Activated naive CD4-positive, alpha-beta T cell treated with anti-CD3 and anti-CD28 coated beads for 36 hours (primary cell): ENCODE measurements at places on chromosomes 4 and X. TPM values are rescaled to one million over a fixed set of nuclear protein-coding genes. Genes with fewer than 3 reads are reported as not detected.

- no peaks in the 10 kb centered on the region for H3K27me3 ChIP-seq
- no peaks in the 10 kb centered on the region for H3K36me3 ChIP-seq
- peaks cover 4% of the 10 kb centered on the region for H3K4me1 ChIP-seq
Observed at GRCh38 chr4:74450298-74450683, 5.4 kb downstream of the AREG start.

DNA sequence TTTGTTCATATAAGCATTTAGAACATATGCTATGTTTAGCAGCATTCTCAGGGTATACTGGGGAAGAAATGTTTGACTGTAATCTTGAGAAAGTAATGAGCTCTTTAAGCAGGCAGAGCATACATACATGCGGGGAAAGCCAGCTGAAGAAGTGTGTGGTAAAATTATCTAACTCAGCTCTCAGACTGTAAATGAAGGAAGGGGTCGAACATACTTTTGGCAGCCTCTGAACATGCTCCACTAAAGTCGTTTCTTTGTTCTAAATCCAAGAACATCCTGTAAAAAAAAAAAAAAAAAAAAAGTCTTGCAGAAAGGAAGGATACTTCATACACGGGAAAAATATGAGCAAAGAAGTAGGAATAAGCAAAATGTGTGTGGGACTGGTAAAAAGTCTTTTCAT is 224.8 kb downstream of the GRID2 start:
- H3K4me1 ChIP-seq = no peaks in the 10 kb centered on the region
- no peaks in the 10 kb centered on the region for H3K36me3 ChIP-seq
- H3K27me3 ChIP-seq = no peaks in the 10 kb centered on the region
- DNase-seq = no peak
- no peak overlapping the region for H3K4me3 ChIP-seq

Gene MTNR1A
- total RNA-seq = not detected

GRCh38 chr4:10180927-10181744 is 64.5 kb upstream of the WDR1 start:
- H3K36me3 ChIP-seq = peaks cover 2% of the 10 kb centered on the region
- no peaks in the 10 kb centered on the region for H3K27me3 ChIP-seq
- peaks cover 32% of the 10 kb centered on the region for H3K4me1 ChIP-seq
- H3K4me3 ChIP-seq = no peak overlapping the region
- peak; percentile 68 for DNase-seq

DNA sequence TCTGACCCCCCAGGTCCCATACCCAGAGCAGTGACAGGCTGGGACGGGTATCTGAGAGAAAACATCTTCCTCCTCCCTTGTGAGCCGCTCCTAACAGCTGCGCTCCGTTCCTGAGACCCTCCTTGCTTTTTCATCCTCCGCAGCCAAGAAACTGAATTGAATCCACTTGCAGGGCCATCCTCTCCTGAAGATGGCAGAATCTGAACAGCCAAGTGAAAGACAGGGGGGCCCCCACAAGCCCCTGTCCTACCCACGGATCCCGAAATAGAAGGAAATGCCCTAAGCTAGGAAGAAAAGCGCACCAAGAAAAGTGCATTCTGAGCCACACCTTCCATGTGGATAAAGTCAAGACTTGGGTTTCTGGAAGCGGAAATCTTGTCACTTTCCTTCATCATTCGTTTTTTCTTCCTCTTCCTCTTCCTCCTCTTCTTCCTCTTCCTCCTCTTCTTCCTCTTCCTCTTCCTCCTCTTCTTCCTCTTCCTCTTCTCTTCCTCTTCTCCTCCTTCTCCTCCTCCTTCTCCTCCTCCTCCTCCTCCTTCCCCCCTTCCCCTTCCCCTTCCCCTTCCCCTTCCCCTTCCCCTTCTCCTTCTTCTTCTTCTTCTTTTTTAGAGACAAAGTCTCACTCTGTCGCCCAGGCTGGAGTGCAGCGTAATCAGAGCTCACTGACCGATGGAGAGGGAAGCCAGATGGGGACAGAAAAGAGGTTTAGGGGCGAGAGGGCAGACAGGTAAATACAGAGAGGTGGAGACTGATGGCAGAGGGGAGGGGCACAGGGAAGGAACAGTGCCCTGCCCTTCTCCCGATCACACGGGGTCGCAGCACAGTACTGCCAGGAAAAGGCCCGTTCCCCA is 86.0 kb upstream of the WWC2 start:
- H3K27ac ChIP-seq = no peak overlapping the region
- H3K4me1 ChIP-seq = no peaks in the 10 kb centered on the region
- H3K4me3 ChIP-seq = no peak overlapping the region
- peaks cover 24% of the 10 kb centered on the region for H3K27me3 ChIP-seq
- DNase-seq = no peak

Gene MAGEA8
- not detected for total RNA-seq

GRCh38 chrX:111337067-111337637 is 66.9 kb upstream of the CAPN6 start:
- no peak overlapping the region for H3K27ac ChIP-seq
- peaks cover 2% of the 10 kb centered on the region for H3K27me3 ChIP-seq
- no peak overlapping the region for H3K4me3 ChIP-seq
- no peak for DNase-seq
- no peaks in the 10 kb centered on the region for H3K36me3 ChIP-seq
- H3K4me1 ChIP-seq = no peaks in the 10 kb centered on the region

DNA sequence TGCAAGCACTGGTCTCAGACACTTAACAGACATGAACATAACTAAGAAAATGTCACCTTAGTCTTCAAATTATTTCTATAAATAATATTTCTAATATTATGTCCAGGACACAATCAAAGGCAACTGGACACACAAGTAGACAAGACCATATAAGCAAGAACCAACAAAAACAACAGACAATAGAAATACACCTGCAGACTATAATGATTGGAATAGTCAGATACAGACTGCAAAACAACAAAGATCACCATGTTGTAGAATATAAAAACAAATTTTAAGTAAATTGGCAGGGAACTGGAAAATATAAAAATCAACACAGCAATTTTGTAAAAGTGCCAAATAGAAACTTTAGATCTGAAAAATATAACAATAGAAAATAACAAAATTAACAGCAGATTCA is 220.7 kb downstream of the CLCN4 start:
- H3K4me3 ChIP-seq = no peak overlapping the region
- no peaks in the 10 kb centered on the region for H3K36me3 ChIP-seq
- no peaks in the 10 kb centered on the region for H3K4me1 ChIP-seq
- no peak for DNase-seq

DNA sequence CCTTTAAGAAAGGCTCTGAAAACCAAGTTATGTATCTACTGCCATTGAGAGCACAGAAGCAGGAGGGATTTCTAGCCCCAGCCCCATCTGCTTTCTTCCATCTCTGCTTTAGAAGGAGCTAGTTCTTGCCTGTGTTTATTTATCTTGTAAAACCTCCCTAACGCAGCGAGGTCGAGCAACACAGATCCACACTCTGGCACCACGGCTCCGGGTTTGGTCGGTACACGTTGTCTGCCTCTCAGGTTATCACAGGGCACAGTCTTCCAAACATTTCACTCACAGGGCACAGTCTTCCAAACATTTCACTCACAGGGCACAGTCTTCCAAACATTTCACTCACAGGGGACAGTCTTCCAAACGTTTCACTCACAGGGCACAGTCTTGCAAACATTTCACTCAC is 69.7 kb upstream of the TLR3 start:
- H3K4me3 ChIP-seq = no peak overlapping the region
- no peaks in the 10 kb centered on the region for H3K27me3 ChIP-seq
- no peak for DNase-seq
- no peaks in the 10 kb centered on the region for H3K4me1 ChIP-seq
- no peaks in the 10 kb centered on the region for H3K36me3 ChIP-seq
- H3K27ac ChIP-seq = no peak overlapping the region

Gene OCRL
- total RNA-seq = 3.6 TPM

Gene DCHS2
- total RNA-seq = not detected
